Small intestine (tissue), 16 donors: ENCODE measurements at places on chromosomes 5 and 9. TPM values are rescaled to one million over a fixed set of nuclear protein-coding genes. Genes with fewer than 3 reads are reported as not detected.

GRCh38 chr5:59055745-59056448, 473.0 kb downstream of the RAB3C start:
- DNase-seq: no peak

The CCDC192 gene
- not detected for polyA plus RNA-seq

The ENTPD8 gene
- 85.4 TPM for polyA plus RNA-seq

The TLX3 gene
- polyA plus RNA-seq: 0.04 TPM

DNA sequence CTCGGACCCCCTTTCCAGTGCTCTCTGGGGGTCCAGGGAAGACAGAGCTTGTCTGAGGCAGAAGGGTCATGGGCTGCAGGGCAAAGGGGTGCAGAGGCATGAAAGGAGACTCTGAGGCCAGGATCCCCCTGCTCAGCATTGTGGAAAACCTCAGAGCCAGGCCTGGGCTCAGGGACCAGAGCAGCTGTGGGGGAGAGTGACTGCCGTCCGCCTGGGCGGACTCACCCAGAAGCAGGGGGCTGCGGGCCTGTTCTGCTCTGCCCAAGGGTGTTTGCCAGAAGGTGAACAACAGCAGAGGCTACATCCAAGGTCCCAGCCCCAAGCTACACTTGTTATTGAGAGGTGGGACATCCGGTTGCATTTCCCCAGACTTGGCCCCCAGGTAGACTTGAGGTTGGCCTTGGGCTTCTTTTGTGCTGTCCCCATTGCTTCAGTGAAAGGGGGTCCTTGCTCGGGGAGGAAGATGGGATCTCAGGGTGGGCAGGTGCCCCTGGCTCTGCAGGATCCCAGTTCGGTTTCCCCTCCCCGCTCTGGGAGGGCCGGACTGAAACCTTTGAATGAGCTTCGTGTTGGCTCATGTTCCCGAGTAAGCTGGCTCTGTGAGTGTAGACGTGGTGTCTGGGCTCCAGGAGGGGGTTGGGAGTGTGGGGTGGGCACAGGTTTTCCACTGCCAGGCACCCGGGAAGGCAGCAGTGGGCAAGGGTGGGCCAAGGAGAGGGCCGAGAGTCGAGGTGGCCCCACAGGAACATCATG, 92.1 kb downstream of the COL5A1 start:
- DNase-seq: no peak
